ENCODE measurements at places on chromosomes 11 and 22. TPM values are rescaled to one million over a fixed set of nuclear protein-coding genes. Genes with fewer than 3 reads are reported as not detected.
A peak's percentile ranks its signal among the peaks of the same experiment; 100 is the strongest.

PRRG4 gene
- total RNA-seq = 0.29 TPM

KDM4D gene
- total RNA-seq = 0.88 TPM

DNA sequence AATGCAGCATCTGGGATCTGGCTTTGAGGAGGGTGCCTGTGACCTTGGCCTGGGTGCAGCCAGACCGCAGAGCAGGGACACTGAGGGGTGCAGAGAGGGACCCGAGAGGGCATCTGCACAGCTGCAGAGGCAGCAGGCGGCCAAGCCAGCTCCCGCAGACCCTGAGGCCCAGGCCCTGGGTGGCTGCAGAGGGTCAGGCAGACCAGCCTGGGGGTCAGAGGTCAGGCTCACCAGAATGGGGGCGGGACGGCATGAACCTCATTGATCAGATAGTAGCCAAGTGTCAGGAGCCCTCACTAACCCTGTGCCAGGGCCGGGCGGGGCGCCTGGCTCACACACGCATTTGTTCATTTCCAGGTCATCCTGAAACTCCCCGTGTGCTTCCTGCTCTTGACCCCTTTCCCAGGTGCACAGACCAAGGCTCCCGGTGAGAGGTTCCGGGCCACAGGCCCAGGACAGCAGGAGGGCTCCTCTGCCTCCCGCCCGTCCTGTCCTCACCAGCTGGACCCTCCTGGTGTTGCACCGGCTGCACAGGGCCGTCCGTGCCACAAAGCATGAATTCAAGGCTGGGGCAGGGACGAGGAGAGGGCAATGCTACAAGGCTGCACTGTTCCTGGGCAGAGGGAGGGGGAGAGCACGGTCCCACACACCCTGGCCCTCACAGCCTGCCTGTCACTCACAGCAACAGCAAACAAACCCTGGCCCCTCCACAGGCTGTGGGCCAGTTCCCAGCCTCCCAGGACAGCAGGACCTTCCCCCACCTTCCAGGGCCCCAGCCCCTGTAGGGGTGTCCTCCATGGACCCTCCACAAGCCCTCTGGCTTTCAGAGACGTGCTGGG, 3.3 kb downstream of the RTN4R start:
- no peak for DNase-seq
- no peaks in the 10 kb centered on the region for H3K4me1 ChIP-seq

- peak; percentile 49 for DNase-seq
- H3K36me3 ChIP-seq = no peaks in the 10 kb centered on the region
- no peak overlapping the region for H3K27ac ChIP-seq
- peaks cover 13% of the 10 kb centered on the region for H3K27me3 ChIP-seq
- H3K4me1 ChIP-seq = no peaks in the 10 kb centered on the region
Observed at GRCh38 chr11:2216400-2217064, 44.9 kb upstream of the TH start.

- no peak overlapping the region for H3K27ac ChIP-seq
- H3K4me1 ChIP-seq = no peaks in the 10 kb centered on the region
Observed at GRCh38 chr11:116073854-116074837, 569.9 kb upstream of the CADM1 start.

MIOX gene
- under 0.01 TPM for total RNA-seq

DNA sequence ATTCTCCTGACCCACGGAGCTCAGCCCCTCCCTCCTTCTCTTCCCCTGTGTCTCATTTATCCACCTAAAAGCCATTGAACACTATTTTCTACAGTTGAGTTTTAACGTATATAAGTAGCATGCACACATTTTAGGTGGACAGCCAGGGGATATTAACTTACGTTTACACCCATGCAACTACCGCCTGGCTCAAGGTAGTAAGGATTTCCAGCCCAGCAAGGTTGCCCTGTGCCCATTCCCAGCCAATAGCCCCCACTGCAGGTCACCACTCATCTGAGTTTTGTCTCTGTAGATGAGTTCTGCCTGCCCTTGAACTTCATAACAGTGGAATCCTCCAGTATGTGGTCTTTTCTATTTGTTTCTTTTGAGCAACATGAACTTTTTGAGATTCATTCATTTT, 65.4 kb downstream of the SMIM38 start:
- no peak overlapping the region for H3K4me3 ChIP-seq
- peak; percentile 21 for DNase-seq
- H3K27ac ChIP-seq = no peak overlapping the region
- no peaks in the 10 kb centered on the region for H3K4me1 ChIP-seq

Measured in osteoblast (primary cell).